Esophagus mucosa (tissue), 1 donor: ENCODE measurements at places on chromosomes 5 and 9.
A peak's percentile ranks its signal among the peaks of the same experiment; 100 is the strongest.

GRCh38 chr9:133869674-133870405 is 122.3 kb downstream of the VAV2 start:
- ATAC-seq = no peak

DNA sequence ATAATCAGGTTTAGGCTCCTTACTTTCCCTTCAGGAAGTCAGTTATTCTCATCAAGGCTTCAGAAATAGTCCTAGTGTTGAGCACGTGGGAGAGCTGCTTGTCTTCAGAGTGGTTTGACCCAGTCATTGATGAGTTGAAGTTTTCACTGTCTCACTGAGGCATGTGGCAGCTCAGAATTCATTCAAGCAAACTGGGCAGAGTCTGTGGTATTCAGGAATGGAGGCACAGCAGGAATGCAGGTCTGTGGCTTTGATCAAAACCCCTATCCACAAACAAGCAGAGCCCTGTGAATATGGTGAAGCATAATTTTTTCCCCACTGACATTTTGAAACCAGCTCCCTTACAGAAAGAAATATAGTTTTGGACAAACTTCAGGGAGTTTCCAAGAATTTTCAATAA is 207.3 kb downstream of the CD180 start:
- peak; percentile 47 for ATAC-seq

- peak; percentile 68 for ATAC-seq
Measured at GRCh38 chr5:79521156-79521555, 7.2 kb upstream of the HOMER1 start.

DNA sequence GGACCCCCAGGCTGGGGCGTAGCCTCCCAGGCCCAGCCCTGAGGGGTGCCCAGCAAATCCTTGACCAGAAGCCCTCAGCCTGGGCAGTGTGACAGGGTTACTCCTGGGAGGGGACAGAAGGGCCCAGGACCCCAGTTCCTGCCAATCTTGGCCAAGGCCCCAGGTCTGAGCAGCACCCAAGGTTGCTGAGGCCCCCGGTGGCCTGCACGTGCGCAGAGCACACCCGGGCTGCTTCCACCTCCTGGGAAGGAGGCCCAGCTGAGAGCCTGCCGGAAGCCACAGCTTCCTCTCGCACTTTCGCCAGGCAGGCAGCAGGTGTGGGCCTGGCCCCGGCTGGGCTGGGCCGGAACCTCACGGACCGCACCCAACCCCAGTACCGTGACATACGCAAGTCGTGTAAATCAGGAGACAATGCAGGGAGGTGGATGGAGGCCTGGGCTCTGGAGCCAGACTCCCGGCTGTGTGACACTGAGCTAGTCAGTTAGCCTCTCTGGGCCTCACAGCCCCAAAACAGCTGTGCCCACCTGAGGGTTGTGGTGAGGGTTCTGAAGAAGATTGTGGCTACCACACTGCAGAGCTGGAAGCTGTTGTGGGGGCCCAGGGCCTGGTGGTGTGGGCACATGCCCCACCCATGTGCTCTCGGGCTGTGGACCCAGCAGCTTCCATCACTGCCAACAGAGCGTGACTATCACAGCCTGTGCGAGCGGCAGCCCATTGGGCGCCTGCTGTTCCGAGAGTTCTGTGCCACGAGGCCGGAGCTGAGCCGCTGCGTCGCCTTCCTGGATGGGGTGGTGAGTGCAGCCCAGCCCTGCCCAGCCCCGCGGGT is 5.1 kb downstream of the GRK6 start:
- ATAC-seq = peak; percentile 64

GRCh38 chr5:157986431-157986990 is 127.6 kb upstream of the CLINT1 start:
- no peak for ATAC-seq

GRCh38 chr9:20353931-20354652 is 268.2 kb downstream of the MLLT3 start:
- no peak for ATAC-seq

DNA sequence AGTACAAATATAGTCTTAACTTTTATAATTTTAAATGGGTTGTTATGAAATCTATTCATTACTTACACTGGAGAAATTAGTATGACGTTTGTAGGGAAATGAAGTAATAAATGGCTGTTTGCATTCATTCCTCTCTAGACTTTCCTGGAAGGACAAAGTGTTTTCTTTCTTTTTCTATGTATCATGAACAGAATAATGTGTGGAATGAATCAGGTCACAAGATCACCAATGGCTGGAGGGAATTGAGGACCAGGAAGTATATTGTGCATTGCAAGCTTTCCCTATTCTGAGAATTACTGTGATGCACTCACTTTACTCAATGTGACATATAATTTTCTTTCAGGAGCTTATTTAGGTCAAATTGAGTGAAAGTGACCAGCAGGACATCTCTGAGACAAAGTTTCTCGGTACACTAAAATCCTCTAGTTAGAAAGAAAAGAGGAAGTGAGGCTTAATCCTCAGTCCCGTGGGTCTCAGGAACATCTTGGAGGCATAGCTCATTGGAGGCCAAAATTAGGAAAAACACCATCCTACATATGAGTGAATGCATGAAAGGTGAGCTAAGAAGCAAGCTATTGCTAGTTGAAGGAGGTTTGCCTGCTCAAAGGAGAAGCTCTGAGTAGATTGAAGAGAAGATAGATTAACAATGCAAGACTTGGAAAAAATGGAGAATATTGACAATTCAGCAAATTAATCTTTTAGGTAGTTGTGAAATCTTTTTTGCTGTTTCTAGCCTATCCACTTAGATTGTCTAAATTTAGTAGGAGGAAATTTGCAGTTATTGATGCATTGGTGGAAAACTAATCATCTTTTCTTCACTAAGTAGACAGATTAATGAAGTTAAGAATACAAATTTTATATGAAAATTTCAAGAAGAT is 28.0 kb downstream of the ERAP2 start:
- no peak for ATAC-seq

- ATAC-seq = peak; percentile 1
Measured at GRCh38 chr5:139394123-139394653, 716 bp downstream of the PROB1 start.

DNA sequence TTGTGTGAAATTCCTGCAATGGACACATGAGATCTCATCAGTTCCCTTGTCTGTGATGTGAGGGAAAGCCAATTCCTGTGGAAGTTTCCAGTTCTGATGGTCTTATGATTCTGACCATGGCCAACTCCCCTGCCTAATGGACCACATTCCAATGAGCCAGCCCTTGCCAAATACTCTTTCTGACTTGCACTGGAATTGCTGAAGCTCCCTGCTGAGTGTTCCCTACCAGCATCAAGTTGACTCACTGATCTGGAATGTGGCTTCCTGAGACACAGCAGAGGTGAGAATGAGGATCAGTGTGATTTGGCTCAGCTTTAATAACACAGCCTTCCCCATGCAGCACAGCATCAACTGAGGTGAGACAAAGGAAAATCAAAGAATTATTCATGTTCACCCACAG is 427.8 kb downstream of the KDM4C start:
- peak; percentile 76 for ATAC-seq

DNA sequence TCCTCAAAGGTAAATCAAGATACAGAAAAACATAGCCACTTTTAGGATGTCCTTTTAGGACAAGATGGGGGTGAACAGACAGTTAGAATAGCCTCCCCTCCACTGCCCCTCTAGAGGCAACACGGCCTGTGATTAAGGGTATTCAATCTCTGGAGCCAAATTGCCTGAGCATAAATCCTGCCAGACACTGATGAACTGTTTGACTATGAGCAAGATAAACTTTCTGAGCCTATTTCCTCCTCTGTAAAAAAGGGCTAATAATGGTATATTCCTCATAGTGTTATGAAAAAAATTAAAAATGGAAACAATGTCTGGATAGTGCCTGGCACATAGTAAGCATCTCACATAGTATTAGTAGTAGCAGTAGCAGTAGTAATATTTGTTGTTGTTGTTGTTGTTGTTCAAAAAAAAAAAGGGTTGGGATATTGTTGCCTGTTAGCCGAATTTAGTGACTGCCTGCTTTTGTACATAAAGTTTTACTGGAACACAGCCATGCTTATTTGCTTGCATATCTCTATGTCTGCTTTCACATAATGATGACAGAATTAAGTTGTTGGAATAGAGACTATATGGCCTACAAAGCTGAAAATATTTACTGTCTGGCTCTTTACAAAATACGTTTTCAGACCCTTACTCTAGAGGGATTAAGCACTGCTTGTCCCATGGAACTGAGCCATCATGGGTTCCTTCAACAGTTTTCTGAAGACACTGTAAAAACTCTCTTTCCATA is 536.3 kb downstream of the TLE4 start:
- no peak for ATAC-seq

- no peak for ATAC-seq
Measured at GRCh38 chr5:122863240-122863639, 17.8 kb downstream of the SNX24 start.

DNA sequence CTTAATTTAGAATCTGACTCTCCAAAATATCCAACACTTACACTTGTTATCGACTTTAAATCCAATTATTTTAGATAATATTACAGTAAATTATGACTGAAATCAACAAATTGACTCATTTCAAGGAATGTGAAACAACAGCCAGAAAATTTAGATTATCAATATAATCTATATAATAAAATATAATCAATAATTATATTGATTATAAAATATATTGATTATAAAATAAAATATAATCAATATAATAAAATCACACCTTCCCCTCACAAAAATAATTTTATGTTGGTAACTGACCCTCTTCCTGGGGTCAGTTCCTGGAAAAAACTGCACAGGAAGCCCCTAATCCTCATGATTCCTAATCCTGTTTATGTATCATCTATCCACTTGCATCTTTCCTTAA is 91.1 kb downstream of the CEMIP2 start:
- ATAC-seq = no peak

DNA sequence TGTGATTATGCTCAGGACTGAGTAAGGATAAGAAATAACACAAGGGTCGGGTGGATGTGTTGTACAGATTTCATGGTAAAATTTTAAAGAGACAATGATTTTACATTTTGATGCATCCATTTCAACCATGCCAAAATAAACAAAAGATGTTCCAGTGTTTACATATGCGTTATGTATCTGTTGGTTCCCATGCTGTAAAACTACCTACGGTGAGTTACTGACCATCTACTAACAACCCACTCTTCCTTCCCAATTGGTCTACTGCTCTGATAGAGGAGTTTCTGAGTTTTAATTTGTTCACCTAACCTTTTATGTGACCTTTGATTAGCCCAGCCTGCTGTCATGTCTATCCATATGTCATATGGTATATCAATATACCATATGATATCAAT is 1697.1 kb downstream of the MAT2B start:
- no peak for ATAC-seq

DNA sequence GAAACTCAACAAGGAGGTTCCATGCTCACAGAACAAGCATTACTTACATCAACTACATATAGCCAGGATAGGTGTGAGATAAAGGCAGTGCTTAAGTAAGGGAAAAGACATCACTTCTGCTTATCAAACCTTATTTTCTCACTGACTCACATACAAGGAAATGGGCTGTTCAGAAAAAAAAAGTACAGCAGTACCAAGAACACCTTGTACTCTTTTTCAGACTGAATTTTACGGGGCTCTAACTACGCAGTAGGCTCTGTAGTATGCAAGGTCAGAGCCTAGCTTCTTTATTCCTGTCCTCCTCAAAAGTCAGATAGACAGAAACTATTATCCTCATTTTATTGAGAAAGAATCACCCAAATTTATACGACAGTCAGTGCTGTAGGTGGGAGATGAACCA is 5.8 kb downstream of the PSMB7 start:
- ATAC-seq = no peak

DNA sequence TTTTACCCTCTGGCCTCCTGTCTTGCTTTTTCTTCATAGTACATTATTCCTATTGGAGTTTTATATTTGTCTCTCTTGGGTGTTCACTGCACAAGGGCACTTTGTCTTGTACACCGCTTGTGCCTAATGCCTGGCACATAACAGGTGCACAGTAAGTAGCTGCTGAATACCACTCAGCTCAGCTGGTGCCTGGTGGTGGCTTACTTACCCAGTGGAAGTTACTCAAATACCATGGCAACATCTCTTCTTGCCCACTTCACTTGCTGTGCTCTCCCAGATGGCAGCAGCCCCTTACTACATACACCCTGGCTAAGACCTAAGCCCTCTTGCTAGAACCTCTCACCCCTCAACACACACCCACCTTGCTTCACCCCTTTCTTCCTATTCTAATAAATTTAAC is 11.3 kb upstream of the SKP1 start:
- ATAC-seq = no peak

- no peak for ATAC-seq
Measured at GRCh38 chr5:119341452-119342349, 14.1 kb upstream of the TNFAIP8 start.

GRCh38 chr5:82886911-82887310 is 190.3 kb downstream of the TMEM167A start:
- ATAC-seq = no peak

DNA sequence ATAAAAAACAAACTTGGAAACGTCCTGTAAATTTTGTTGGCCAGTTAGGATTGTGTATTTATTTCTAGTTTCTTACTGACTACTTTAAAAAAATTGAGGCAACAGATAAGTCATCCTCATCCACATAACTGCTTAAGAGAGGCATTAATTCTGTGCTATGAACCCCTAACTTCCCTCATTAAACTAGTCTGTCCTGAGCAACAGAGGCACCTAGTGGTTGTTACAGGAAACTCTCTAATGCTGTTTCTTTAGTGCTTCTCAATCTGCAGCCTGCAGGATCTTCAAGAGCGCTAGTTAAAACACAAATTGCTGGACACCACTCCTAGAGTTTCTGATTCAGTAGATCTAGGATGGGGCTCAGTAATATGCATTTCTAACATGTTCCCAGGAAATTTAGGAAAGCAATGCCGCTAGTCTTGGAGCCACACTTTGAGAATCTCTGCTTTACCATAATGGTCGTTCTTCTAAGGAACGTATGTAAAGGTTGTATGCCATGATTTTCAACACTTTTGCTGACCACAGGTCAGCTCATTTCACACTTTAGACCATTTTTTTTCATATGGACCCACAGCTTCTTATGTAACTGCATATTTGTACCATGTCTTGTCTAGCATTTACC is 410.1 kb upstream of the SMARCA2 start:
- peak; percentile 71 for ATAC-seq

DNA sequence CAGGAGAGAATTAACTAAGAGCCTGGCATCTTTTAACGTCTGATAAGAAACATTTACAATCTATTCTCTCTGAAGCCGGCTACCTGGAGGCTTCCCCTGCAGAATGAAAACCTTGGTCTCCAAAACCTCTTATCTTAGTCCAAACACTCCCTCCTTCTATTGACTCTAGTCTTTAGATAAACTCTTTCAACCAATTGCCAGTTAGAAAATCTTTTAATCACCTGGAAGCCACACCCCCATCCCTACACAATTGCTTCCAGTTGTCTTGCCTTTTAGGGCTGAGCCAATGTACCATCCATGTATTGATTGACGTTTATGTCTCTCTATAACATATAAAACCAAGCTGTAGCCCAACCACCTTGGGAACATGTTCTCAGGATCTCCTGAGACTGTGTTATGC is 1343.1 kb upstream of the C9orf72 start:
- no peak for ATAC-seq
